ENCODE measurements at places on chromosomes 16 and 17.

GRCh38 chr16:79130616-79131015 lies 469.9 kb downstream of the MAF start:
- no peak for DNase-seq

- no peak for DNase-seq
Measured at GRCh38 chr17:146546-146945, 9.2 kb downstream of the SCGB1C2 start.

- no peak for DNase-seq
Measured at GRCh38 chr17:8797621-8798175, 1.5 kb downstream of the MFSD6L start.

DNA sequence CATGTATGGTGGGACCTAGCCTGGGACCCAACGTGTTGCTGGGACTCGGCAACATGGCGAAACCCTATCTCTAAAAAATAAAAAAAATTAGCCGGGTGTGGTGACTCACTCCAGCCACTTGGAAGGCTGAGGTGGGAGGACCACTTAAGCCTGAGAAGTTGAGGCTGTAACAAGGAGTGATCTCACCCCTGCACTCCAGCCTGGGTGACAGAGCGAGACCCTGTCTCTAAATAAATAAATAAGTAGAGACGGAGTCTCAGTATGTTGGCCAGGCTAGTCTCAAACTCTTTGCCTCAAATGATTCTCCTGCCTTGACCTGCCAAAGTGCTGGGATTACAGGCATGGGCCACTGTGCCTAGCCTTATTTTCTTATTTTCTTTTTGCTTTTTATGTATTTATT lies 10.1 kb upstream of the CNP start:
- no peak for DNase-seq

DNA sequence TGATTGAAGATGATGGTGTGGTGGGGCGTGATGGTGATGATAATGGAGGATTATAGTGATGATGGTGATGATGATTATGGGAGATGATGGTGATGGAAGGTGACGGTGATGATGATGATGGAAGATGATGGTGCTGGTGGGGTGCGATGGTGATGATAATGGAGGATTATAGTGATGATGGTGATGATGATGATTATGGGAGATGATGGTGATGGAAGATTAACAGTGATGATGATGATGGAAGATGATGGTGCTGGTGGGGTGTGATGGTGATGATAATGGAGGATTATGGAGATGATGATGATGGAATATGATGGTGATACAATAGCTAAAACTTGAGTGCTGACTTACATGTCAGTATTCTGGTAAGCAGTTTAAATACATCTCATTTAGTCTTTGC lies 391.0 kb upstream of the EEF2KMT start:
- DNase-seq, result no peak

DNA sequence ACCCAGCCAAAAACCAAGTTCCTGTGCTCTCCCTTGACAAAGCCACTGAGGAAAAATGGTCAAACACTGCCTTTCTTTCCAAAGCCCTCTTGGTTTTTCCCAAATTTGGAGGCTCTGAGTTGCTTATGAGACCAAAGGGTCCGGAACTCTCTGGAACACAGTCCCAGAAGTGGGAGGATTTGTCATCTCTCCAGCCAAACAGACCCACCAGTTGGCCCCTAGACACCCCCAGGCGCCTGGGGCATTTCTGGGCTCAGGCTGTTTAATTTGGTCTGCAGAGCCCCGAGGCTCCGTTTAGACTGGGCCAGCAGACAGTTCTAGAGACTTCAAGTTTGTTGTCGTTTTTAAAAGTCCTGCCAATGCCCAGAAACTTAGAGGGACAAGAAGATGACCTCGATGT lies 239.1 kb downstream of the SEC14L1 start:
- DNase-seq, result no peak

DNA sequence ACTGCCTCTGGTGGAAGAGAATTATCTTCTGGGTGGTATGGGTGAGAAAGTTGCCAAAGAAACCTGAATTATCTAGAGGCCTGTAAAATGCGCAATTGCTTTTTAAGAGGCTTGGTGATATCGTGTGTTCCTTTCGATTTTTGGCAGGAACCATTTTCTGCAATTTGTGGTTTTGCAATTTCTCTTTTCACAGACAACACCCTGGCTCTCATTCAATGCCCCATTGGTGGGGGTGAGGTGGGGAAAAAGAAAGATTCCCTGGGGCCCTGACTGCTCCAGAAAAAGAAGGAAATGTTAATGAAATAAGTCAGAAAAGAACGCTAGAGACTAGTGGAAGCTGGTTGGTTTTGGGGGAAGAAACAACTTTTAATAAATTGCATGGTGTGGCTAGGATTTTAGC lies 77.4 kb downstream of the ANKFN1 start:
- DNase-seq, result no peak

GRCh38 chr16:9345880-9346279 lies 254.4 kb downstream of the HAPSTR1 start:
- no peak for DNase-seq

GRCh38 chr16:67666032-67666551 lies 458 bp downstream of the ENKD1 start:
- peak; percentile 69 for DNase-seq

DNA sequence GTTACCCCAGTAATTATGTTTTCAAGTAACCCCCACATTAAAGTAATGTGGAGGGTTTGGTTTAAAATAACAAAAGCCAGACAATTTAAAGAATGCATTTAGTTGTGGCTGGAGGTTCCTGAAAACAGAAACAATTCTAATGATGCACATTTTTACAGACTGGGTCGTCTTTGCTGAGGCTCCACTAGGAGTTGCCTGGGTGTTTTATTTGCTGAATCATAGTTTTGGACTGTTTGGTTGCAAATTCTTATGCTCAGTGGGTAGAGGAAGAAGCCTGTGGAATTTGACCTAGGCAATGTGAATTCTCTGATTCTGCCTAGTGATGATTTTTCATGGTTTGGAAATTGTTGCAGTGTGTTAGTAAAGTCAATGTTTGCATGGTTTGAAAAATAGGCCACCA lies 16.3 kb downstream of the SHISA9 start:
- DNase-seq, result no peak

DNA sequence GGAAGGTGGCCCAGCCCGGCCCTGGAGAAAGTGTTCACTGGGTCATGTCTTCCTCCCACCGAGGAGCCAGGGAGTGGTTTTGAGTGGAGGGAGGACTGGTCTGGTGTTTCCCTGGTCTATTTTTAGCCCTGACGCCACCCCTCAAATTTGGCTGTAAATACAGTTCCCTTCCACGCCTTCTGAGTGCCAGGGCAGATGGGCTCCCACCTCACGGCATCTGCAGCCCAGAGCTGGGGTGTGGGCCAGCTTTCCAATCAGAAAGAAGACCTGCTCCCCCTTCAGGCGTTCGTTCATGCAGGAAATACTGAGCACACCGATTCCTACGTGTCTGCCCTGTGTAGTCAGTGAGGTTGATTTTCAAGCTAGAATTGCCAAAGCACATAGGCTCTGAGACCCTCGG lies 53.7 kb downstream of the SNX20 start:
- peak; percentile 71 for DNase-seq

DNA sequence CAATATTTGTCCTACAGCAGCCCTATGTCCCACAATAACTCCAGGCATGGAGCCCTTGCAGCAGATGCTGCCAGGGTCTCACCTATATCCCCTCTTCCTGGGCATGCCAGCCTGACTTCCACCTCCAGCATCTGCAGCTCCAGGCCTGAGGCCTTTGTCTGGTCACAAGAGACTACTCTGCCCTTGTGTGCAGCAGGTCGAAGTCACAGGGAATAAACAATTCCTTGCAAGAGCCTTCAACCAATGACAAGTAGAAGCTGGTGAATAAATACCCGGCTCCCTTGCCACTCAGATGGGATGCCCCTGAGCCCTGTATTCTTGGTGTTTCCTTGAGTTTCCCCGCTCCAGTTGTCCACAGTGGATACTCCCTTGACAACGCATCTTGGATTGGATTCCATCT lies 23.0 kb downstream of the CES1 start:
- no peak for DNase-seq

- DNase-seq, result no peak
Measured at GRCh38 chr16:69935740-69936139, 15.4 kb upstream of the CLEC18A start.

GRCh38 chr16:74607962-74608356 lies 1.0 kb upstream of the GLG1 start:
- DNase-seq, result no peak

DNA sequence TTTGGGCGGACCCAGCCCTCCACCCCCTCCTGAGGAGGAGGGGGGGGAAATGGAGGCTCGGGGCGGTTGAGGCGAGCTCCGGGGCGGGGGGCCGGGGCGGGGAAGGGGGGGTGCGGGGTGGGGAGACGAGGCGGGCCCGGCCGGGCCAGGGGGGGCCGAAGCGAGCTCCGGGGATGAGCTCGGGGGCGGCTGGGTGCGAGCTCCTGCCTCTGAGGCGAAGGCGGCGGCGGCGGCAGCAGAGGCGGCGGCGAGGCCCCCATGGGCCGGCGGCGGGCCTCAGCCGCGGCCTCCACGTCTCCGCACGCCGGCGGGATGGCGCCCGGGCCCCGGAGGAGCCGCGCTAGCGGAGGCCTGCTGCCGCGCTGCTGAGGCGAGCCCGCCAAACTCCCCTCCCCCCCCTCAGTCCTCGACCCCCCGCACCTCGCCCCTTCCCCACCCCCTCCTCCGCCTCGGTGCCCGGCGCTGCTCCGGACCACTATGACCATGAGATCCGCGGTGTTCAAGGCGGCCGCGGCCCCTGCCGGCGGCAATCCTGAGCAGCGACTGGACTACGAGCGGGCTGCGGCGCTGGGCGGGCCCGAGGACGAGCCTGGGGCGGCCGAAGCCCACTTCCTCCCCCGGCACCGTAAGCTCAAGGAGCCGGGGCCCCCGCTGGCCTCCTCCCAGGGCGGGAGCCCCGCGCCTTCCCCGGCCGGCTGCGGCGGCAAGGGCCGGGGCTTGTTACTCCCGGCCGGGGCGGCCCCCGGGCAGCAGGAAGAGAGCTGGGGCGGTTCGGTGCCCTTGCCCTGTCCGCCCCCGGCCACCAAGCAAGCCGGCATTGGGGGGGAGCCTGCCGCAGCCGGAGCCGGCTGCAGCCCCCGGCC lies 596 bp downstream of the MSL1 start:
- peak; percentile 78 for DNase-seq

All from left ventricle myocardium superior (tissue), 1 donor.